Ammon's horn (tissue), 1 donor: ENCODE measurements at places on chromosomes 4 and X.

GRCh38 chr4:180169394-180169793 lies 2073.8 kb upstream of the TENM3 start:
- no peak for DNase-seq

DNA sequence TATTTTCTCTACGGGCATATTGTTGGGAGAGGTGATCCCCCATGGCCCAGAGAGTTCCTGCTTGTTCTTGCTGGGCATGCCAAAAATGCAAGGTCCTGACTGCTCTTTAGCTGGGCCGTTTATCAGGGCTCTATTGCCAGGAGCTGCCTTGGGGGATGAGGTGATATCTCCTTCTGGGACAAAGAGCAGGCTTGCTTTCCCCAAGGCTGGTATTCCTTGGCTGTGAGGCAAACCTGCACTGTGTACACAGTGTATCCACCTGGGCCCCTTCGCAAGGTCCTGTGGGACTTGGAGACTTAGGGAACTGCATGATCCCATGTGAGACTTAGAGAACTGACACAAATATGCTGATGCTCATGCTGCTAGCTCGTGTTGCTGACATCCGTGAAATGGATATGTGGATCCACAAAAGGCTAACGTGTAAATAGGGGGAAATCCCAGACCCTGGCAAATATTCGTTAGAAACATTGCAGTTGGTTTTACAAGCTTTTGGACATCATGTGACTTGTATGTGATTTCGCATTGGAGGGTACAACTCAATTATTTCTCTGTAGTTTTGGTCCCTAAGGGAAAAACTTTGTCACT lies 24.4 kb upstream of the ZFX start:
- DNase-seq: no peak

DNA sequence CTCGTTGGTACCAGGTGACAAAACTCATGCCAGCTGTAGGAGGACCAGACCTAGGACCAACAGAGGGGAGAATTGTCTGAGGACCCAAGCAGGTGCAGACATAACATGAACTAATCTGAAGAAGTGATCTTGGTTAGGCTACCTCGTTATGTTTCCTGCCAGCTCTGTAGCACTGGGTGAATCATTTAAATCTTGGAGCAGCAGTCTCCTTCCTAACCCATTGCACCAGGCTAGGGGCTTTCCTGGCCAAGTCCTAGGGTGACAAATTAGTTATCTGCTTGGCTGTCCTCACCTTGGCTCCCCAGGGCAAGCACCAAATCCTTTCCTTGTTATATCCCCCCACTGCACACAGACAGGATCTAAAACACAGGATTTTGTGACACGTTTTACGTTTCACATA lies 87.8 kb downstream of the WWC2 start:
- no peak for DNase-seq

DNA sequence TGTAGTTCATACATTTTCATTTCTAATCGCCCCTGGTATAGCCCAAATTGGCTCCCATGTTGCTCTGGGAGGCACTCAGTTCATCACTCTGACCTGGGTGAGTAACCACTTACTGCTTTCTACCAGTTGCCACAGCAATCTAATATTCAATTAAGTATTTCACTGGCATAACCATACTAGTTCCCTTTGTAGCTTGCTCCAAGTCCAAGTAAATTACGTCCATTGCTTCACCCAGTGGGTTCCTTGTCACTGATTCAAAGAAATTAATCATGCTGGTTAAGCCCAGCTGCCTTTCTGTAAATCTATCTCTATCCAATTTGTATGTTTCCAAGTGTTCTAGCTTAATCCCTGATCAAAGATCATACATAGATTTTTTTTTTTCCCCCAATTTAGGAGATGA lies 92.0 kb upstream of the CBR4 start:
- DNase-seq: no peak

- DNase-seq: no peak
Measured at GRCh38 chr4:18980516-18981233, 959.1 kb upstream of the LCORL start.

DNA sequence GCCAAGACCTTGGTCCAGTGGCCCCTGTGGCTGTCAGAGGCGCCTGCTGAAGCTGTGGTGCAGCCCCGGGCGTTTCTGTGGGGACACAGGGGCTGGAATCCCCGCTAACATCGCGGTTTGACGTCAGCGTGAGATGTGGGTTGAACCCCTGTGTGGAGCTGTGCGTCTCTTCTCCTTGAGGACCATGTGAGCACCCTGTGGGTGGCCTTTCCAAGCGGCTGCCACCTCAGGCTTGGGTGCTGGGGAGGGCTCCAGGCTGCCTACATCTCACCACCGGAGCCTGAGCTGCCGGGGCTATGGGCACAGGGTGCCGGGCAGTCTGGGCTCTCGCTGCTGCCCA lies 27.7 kb downstream of the UVSSA start:
- DNase-seq: no peak

DNA sequence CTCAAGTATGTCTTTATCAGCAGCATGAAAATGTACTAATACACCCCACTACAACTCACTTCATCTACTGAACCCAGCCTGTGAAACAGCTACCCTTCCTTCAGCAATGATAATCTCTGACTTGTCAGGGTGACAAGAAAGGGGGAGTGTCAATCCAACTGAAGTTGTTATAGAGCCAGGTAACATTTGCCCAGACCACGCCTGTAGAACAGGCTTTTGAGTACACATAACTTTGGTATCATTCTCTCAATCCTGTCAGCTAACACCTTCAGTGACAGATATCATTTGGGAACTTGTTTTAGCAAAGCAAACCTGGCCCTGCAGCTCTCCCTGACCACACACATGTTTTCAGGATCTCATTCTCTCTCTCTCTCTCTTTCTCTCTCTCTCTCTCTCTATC lies 592.2 kb downstream of the SMARCA1 start:
- DNase-seq: no peak

GRCh38 chrX:47218920-47219815 lies 687 bp downstream of the CDK16 start:
- no peak for DNase-seq

DNA sequence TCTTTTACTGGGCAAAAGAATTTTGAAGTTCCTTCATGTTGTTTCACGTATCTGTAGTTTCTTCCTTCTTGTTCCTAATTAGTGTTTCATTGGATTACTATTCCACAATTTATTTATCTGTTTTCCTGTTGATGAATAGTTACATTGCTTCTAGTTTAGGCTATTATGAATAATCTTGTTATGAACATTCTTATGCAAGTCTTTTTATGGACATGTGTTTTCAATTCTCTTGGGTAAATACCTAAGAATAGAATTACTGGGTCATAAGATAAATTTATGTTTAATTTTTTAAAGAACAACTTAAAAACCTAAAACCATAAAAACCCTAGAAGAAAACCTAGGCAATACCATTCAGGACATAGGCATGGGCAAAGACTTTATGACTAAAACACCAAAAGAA lies 70.9 kb upstream of the RXFP1 start:
- no peak for DNase-seq

DNA sequence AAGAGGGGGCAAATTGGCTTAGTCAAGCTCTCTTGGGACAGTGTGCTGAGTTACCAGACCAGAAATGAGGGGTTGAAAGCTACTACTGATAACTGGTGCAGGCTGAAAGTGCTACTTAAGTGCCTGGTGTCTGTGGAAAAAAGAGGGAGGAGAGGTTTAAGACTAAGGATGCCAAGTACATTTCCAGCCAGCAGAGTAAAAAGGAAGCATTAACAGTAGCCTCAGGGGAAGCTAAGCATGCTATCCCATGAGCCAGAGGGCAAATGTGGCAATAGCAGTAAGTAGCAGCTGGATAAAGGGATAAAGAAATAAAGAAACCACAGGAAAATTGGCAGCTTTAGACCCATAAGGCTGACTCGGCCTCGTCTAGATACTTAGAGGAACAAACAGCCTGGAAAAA lies 196.3 kb upstream of the MAB21L2 start:
- DNase-seq: no peak

- no peak for DNase-seq
Measured at GRCh38 chr4:45358573-45359506, 632.5 kb upstream of the GNPDA2 start.

DNA sequence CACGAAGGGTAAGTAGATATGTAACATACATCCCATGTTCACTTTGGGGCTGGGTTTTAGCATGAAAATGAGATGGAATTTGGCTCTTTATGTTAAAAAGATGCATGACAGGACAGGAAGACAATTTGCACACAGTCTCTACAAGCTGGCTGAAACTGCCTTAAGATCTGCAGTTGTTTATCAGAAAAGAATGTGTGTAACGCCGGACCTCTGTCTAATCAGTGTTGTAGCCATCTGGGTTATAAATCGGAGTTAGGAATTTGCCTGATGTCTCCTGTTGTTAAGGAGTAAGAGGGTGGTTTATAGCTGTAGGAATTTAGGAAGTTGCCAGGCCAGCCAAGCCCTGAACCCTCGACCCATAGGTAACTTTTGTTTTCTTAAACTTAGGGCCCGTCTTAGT lies 562.9 kb upstream of the FAT1 start:
- no peak for DNase-seq

DNA sequence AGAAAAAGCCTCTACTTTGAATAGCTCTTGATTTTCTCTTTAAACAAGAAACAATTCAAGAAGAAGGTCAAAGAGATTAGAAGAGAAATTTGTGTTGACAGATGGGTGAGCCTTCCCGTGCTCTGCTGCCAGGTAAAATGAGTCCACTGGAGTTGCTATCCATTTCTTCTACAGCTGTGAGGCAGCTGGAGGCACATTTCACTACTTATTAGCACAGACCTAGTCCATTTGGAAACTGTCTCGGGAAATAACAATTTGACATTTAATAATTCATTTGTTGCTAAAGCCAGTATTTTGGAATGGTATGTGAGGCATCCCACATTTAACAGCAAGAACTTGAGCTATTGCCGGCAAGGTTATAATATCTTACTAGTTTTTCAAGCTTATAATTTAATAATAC lies 396.8 kb upstream of the GRIA3 start:
- DNase-seq: no peak

DNA sequence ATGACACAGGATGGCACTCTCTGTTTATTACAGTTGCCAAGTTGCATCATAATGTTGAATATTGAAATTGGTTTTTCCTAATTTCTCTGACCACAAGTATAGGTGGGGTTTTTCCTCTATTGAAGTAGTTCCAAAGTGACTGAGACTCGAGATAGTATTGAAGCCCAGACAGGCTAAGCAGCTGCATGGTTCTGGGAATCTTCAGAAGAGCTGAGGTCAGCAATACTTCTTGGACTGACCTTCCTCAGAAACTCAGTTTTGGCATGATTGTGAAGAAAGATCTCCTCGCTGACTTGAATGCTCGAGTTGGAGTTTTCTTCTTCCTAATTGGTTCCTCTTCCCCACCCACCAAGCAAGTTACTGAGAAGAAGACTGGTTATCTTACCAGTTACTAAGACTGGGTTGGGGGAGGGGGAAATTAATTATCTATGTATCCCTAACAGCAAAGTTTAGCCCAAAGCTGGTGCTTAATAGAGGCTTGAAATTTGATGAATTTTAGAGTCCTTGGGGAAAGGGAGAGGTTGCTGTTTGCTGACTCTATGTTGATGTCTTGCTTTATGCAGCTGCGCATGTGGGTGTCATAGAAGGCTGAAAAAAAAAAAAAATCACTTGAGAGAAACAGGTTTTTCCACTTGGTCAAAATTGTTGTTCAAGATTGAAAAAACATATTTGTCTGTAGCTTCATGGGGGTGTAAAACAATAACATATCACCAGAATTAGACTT lies 91.1 kb downstream of the P2RY10 start:
- no peak for DNase-seq

GRCh38 chr4:118968005-118968404 lies 79.4 kb downstream of the SYNPO2 start:
- peak; percentile 77 for DNase-seq

GRCh38 chr4:80154545-80154933 lies 42.8 kb upstream of the PRDM8 start:
- DNase-seq: no peak

DNA sequence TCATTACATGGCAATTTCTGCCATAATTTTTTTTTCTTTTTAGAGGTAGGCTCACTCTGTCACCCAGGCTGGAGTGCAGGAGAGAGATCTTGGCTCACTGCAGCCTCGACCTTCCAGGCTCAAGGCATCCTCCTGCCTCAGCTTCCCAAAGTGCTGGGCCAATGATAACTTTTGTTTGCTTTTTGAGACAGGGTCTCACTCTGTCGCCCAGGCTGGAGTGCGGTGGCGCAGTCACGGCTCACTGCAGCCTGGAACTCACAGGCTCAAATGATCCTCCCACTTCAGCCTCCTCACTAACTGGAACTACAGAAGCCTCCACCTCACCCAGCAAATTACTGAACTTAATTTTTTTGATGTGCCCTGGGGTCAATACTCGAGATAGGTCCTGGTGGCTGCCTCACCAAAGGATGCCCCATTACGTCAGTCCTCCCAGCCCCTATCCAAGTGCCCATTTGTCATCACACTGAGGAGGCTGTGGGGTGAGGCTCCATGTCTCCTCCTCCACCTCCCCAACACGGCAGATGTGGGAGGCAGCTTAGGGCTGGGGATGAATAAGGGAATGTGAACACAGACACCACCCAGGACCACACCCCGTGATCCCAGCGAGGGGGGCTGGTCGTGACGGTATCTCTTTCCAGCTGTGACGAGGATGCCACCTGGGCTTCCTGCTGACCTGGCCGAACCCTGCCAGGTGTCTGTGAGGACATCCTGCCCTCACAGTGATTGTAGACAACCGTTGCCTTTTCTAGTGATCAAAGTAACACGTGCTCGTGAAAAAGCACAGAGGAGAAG lies 12.4 kb upstream of the NKX1-1 start:
- DNase-seq: no peak

DNA sequence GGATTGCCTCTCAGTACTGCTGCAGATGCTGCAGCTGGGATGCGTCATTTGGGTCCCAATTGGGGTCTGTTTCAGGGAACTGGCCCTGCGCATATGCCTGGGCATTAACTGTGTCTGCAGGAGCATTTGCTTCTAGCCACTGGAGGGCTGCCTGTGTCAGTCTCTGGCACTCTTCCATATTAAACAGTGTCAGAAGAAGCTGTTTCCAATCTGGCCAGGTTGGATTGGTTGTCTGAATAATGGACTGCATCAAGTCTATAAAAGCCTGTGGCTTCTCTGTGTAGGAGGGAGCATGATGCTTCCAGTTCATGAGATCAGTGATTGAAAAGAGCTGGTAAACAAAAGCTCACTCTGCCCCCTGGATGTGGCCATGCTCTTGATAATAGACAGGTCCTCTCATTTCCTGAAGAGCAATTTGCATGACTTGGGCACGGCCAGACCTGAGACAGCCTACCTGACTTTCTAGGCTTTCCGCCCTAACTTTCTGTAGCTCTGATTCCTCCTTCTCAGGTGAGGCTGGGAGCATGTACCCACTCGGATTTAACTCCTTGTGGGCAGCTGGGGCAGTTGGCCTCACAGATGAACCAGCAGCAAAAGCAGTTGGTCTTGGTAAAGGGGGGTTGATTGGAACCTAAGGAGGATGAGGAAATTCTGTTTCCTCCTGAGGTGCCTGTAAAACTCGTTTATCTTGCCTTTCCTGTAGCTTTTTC lies 29.2 kb downstream of the SULT1E1 start:
- DNase-seq: no peak

DNA sequence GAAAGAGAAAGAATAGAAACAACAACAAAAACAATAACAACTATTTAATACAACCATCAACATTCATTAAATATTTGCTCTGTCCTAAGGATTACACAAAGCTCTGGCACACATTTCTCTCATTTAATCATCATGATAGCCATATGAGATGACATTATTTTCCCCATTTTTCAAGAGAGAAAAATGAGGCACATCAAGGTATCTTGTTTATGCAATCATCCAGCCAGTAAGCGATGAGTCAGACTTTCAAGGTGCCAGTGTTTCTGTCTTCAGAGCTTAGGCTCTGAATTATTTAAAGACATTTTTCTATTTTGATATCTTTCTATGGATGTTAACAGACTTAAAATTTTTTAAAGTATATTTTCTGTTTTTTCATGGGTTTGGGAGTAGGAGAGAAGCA lies 541.8 kb upstream of the SMIM31 start:
- DNase-seq: no peak
